ENCODE measurements at places on chromosomes 2 and 18.

DNA sequence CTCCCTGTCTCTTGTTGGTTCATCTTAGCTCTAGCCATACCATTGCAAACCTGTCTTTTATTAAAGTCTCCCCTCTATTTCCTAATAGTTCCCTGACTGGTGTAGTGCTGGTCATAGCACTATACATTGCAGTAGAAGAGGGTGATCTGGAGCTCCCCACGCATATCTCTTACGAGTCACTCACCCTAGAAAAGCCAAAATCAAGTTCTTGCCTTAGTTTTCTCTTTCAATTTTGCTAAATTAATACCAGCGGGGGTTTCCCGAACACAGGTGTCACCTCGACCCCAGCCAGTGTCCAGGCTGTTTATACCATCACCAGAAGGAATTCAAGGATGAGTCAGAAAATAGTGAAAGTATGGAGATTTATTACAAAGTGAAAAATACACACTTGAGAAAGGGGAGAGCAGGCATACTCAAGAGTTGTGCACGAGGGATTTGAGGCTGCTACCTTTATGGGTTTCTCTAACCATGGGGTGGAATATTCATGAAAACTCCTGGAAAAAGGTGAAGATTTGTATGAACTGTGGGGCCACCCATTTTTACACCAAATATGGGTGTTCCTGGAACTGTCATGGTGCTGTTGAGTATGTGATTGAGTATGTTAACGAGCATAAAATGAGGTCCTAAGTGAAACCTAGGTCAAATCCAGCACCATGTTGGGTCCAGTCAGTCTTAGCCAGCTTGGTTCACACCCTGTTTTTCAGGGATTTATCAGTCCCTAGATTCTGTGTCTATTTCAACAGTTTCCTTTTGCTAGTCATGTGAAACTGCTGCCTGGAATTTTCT, 20.2 kb downstream of the PROKR1 start:
- no peak for DNase-seq

- DNase-seq: no peak
Measured at GRCh38 chr18:25141886-25142285, 210.1 kb downstream of the ZNF521 start.

DNA sequence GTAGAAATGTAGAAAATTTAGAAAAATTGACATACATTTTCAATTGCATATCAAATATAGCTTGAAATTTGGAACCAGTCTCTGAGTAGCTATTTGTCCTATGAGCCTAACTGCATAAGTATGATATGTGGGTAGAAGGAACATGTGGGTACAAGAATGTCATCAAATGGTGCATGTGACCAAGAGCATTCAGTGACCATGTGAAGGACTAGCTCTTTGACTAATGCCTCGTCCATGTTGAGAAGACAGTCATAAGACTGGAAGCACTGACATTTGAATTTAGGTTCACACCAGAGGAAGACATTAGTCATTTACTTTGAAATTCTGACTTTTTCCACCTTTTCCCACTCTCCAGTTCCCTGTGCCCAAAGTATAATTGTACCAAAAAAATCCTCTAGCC, 12.6 kb downstream of the MRPL44 start:
- no peak for DNase-seq

- no peak for DNase-seq
Measured at GRCh38 chr2:227816507-227817294, 3.1 kb downstream of the CCL20 start.

- no peak for DNase-seq
Measured at GRCh38 chr2:1339388-1340140, 73.7 kb upstream of the TPO start.

DNA sequence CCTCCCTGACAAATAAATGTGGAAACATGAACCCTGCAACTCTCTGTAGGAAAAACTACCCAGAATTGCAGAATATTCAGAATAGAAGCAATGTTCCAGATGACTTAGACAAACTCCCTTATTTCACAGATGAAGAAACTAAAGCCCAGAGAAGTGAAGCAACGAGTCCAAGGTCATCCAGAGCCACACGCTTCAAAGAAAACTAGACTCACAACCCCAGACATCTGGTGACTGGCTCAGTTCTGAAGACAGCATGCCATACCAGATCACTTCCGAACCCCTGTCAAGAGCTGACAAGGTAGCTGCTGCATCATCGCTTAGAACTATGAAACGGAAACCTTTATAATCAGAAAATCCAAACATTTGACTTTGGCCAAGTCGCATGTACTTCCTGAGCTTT, 101.3 kb downstream of the PID1 start:
- no peak for DNase-seq

DNA sequence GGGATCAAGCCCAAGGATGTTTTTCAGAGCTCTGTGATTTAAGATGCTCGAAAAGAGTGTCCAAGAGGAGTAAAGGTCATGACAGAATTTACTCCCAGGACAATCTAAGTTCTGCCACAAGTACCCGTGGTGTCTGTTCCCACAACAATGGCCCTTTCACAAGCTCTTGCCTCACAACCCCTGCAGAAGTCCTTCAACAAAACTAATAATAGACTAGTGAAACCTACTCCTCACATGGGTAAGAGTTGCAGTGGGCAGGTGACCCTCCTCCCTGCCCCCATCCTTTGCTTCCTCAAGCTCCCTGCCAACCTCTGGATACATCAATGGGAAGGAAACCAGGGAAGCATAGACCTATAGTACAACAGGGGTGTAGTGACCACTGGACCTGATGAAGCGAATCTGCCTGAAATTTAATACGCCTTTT, 34.9 kb downstream of the PTCD3 start:
- no peak for DNase-seq

DNA sequence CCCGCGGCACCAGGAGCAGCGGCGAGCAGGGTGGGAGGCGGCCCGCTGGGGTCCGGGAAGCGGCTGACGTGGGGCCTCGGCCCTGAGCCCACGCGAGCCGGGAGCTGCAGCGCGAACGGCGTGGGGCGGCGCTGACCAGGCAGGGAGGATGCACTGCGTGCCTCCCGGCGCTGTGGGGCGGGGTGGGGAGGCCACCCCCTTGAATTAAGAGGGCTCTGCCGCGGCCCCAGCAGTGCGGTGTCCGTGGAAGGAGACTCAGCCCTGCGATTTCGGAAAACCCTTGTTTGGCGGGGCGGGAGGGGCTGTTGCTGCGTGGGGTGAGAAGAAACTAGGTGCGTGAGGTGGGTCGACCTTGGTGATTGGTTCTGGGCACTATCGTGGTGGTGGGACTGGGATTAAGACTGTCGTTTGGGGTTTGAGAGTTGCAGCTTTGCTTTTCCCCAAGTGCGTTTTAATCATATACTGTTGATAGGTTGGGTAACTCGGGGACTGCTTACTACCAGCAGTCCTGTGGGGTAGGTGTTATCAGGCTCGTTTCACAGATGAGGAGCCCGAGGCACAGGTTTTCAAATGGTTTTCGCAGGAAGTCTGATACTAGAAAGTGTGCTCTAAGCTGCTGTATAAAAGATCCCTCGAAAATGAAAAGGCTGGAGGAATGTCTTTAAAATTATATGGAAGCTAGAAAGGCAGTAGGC, 722 bp downstream of the ACSL3 start:
- no peak for DNase-seq

- DNase-seq: peak; percentile 23
Measured at GRCh38 chr2:66013456-66013855, 421.5 kb upstream of the MEIS1 start.

GRCh38 chr18:51621113-51621863, 423.8 kb upstream of the MEX3C start:
- peak; percentile 75 for DNase-seq

DNA sequence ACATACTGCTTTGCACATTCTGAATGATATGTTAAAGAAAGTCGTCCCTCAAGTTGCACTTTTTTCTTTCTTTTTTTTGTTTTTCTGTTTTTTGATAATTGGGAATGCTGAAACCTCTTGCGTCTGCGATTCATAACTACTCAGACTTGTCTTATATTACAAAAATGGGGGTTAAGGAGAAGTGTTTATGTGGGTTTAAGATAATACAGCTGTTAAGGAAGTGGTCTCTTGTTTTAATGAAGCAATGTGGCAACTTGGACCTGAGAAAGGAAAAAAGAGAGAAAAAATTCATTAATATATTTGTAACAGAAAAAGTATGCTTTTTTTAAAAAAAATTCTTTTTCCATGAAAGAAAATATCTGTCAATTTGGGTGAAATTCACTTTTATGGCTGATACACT, 268.5 kb upstream of the CCDC68 start:
- DNase-seq: no peak

DNA sequence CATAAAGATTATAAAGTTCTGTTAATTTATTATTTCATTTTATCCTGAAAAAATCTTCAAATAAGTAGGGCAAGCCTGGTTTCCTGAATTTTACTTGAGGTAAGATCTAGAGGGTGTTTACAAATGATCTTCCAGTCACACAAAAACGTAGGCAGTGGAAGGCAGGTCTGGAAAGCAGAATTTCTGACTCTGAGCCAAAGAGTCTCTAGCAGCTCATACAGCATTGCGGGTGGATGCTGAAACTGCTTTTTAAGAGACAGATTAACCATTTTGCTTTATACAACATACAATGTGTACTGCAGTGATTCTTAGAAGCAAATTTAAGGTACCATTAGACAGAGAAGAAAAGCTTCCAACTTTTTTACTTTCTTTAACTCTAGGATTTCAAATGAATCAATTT, 117.0 kb downstream of the FTCDNL1 start:
- DNase-seq: no peak

- DNase-seq: no peak
Measured at GRCh38 chr18:31791817-31792579, 31.3 kb upstream of the SLC25A52 start.

GRCh38 chr2:40096360-40096759, 317.3 kb upstream of the THUMPD2 start:
- no peak for DNase-seq

DNA sequence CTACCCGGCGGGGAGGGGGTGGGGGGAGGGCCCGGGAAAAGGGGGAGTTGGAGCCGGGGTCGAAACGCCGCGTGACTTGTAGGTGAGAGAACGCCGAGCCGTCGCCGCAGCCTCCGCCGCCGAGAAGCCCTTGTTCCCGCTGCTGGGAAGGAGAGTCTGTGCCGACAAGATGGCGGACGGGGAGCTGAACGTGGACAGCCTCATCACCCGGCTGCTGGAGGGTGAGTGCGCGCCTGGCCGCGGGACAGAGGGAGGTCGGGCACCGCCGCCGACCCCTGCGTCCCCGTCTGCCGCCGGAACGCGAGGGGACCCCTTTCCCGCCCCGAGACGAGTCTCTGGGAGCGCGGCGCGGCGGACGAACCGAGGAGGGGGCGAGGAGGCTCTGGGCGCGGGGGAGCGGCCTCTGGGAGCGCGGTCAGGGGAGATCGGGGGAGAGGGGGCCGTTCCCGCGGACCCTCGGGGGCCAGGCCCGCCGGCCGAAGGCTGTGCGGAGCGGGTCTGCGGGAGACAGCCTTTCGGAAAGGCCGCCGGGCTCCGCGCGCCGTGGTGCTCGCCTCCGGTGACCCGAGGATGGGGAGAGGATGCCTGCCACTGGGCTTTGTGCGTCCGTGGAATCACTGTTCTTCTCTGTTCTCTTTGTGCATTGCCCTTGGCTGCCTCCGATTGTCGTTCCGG, 463 bp downstream of the PPP1CB start:
- peak; percentile 84 for DNase-seq

DNA sequence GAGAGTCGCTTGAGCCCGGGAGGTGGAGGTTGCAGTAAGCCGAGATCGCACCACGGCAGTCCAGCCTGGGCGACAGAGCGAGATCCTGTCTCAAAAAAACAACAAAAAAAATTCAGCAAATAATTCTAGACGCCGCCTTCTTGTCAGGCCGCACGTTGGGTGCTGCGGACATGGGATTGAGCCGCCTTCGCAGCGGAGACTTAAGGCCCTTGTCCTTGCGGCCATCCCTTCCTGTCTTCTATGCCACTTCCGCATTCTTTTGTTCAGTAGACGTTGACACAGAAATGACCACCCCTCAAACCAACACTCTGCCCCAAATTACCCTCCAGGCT, 15.8 kb downstream of the PTPN18 start:
- DNase-seq: peak; percentile 84

GRCh38 chr2:212953170-212953920, 198.1 kb downstream of the IKZF2 start:
- DNase-seq: no peak

DNA sequence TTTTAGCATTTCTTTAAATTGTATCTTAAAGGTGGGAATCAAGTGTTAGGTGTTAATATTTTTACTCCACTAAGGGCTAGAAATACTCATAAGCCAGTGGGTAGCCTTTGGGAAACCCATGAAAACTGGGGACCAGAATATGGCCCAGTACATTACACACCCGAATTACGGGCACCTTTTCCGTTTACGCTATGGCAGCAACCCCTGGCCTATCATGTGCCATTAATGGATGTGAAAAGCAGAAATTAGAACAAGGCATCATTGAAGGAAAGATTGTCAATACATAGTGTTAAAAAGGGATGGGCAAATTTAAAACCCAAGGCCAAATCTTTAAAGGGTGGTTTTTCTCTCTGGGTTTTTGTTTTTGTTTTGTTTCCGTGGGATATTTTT, 781 bp downstream of the FARP2 start:
- DNase-seq: peak; percentile 41

DNA sequence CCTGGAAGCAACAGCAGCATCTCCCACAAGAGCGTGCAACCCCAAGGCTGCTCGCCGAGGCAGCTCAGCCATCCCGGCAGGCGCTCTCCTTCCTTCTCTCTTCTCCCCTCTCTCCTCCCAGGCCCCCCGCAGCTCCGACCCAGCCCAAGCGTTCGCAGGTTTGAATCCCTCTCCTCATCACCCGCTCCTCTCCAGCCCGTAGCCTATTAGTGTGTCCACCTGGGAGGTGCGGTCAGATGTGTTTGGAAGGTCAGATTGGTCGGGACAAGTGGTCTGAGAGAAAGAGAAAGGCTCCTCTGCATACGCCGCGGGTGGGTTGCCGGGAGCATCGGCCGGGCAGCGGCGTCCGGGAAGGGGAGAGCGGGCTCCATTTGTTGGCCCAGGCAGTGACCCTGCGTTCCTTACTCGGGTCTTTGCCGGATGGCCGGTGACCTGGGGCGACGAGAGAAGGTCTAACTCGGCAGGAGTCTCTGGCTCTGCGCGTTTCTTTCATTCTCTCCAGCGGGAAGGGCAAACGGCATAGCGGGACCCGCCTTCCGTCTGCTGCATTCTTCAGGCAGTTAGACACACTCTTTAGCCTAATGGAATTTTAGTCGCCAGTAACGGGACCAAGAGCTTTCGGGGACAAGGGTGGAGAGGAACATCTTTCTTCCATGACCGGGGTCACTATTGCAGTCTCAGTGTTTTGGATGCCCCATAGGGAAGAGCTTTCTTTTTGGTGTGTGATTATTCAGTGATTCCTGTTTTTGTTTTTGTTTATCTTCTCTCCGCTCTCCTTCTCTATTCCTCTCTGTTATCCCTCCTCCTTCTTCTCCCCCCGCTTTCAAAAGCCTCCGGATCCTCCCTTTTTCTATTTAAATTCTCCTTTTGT, 1.1 kb upstream of the TMEFF2 start:
- no peak for DNase-seq

All from NCI-H1417 (cell line).